ENCODE measurements at places on chromosomes 5 and 9.
A peak's percentile ranks its signal among the peaks of the same experiment; 100 is the strongest.

GRCh38 chr5:10863763-10864383 is 102.8 kb upstream of the DAP start:
- peak; percentile 78 for DNase-seq

- peak; percentile 58 for DNase-seq
These were observed 29.3 kb upstream of the OBP2B start for GRCh38 chr9:133238272-133238850.

DNA sequence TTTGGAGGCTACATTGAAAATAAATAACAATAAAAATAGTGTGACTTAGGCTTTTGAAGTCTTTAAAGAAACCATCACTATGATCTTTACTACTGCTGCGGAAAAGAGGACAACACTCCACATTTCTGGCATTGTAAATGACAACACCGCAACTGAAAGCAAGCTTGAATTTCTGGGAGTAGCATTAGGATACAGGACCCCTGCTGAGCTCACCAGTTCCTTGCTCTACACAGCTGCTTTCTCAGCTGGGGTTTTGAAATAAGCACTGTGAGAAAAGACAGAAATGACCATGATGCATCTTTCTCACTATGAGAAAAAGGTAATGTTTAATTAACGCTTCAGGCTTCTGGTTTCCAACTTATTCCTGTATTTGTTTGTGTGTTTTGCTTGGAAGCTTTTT is 168.0 kb downstream of the TAF11L14 start:
- no peak for DNase-seq

DNA sequence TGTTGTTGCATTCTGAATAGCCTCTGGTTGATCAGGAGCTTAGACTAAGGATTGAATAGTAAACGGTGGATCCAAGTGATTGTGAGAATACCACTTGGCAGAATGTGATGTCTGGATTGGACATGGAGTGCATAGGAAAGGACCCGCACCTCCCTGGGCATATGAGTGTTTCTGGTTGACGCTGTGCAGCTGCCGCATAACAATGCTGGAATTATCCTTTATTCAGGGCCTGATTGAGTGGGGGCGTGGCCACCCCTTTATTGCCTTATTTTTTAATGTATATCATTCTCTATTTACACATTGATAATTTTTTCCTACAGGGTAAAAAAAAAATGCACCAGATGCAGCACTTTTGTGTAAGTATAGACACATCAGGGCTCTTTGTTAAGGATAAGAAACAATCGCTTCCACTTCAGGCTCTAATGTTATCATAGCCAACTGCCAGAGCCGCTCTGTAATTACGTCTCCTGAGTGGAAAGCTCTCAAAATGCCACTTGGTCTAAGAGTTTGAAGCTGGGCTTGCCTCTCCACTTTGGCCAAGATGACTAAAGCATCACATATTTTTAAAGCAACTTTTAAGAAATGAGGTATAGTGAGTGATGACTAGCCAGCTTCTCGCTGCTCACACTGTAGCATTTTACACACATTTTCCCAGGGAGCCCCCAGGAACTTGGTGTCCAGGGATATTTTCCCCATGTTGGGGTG is 5.7 kb downstream of the FGD3 start:
- DNase-seq, result no peak

DNA sequence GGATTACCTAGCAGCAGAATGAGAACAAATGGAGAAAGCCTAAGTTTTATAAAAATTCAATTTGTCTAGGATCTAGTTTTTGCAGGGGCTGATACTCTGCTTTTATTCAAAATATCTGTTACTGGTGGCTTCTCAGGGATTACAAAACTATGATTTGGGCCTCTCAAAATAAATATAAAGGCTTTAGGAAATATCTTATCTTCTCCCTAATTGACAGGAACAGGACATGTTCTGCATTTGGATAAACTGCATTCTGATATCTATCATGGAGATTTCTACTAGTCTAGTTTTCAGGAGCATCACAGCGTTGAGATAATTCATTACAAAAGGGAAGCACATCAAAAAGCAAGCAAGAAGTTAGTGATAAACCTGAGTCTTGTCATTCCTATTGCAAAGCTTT is 127.1 kb upstream of the ITGA1 start:
- no peak for DNase-seq

GRCh38 chr5:154505567-154505966 is 27.5 kb upstream of the HAND1 start:
- DNase-seq, result no peak

DNA sequence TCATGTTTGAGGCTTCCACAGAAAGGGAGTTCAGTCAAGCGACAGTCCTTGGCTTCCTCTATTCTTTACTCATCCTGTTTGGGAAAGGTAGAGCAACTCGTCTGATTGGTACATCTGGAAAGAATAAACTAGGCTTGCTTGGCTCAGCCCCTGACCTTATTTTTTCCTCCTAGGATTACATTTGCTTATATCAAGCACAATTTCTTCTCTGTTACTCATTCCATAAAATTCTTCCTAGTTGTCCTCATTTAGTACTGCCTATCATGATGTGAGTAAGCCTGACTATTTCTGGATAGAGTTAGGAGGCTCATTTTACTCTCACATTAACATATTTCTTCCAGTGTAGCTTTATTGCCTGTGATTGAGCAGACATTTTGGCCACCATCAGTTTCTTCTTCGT is 10.9 kb upstream of the CARNMT1 start:
- DNase-seq, result no peak

GRCh38 chr9:9283159-9283986 is 1329.4 kb downstream of the PTPRD start:
- DNase-seq, result no peak

- DNase-seq, result no peak
These were observed 108.4 kb downstream of the ESM1 start for GRCh38 chr5:54876976-54877375.

GRCh38 chr9:97772145-97772544 is 75.0 kb upstream of the XPA start:
- DNase-seq, result no peak

DNA sequence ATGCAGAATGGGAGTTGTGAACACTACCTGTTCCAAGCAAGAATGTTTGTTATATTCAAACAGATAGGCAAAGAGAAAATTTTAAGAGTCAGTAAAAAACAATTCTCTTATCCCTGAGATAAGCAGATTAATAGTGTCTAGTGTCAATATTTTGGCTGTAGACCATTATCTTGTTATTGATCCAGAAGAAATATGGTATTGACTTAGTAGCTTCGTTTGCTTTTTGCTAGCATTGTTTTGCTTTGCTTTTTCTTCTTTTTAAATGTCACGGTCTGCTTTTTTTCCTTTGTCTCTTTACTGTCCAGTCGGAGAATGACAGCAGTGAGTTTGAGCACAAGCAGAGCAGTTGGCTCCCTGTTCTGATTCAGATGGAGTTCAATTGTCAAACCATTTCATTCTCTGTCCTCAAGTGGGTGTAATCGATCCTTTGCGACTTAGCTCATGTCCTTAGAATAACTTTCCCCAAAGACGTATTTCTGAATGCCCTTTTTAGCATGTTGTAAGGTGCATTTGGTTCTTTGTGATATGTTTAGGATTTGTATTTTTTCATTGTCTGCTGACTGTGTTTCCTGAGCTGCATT is 29.3 kb downstream of the FUBP3 start:
- DNase-seq, result no peak

- no peak for DNase-seq
These were observed 237.6 kb downstream of the TENT4A start for GRCh38 chr5:6950860-6951259.

DNA sequence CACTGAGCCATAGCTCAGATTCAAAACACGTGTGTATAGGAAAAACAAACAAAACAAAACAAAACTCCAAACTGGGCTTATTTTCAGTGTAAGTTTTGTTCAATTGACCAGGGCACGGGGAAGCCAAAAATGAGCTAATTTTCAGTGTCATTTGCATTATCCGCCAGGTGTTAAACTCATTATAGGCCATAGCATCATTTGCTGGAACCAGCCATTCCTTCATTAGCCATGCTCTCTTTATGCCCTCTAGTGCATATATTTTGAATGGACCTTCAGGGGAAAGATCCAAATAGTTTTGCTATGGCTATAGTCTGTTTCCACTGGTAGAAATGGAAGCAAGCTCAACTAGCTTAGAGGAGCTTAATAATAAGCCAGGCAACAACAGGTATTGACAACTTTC is 1205.2 kb upstream of the DMAC1 start:
- DNase-seq, result no peak

DNA sequence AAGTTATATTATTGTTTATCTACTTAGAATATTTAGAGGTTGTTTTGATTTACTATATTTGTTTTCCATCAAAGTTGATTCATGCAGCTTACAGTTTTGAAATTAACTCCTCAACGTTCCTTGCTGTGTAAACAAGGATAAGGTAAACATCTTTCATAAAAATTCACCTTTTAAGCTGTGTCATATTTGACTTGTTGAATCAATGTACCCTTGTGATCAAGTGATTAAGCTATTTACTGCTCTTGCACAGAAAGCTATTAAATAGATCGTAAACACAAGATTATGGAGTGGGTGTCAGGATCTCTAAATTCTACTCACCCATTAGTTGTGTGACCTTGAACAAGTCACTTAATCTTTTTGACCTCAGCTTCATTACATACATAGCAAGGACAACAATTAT is 2054.0 kb upstream of the NUDT12 start:
- DNase-seq, result no peak

DNA sequence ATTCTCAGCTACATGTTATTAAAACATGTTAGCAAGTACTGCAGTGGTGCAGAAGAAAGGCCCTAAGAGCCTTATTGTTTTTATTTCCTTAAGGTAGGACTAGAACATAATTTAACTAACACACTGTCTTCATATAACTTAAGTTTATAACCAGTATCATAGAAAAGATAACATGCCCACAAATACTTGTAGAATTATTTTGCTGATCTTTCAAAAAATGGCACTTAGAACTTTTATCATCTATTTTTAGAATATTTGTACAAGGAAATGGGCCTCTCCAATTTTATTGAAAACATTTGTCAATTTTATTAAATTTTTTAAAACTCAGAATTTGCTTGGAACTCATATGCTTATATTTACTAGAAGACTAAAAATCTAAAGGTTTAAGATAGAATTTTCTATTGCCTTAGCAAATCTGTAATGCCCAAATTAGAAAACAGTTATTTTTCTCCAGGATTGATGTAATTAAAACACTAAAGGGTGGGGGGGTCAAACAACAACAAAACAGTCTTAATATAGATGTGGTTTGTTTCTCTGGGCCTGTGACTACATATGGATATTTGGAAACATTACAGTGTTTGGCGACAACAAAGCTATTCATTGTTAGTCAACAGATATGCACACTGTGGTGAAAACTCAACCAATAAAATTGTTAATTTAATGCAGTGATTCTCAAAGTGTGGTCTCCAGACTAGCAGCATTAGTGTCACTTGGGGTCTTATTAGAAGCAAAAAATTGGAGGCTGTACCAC is 360.4 kb downstream of the PDE4D start:
- no peak for DNase-seq
